ENCODE measurements at places on chromosomes 1 and 21.

GRCh38 chr1:12107718-12108117 lies 44.6 kb downstream of the TNFRSF8 start:
- DNase-seq: no peak

DNA sequence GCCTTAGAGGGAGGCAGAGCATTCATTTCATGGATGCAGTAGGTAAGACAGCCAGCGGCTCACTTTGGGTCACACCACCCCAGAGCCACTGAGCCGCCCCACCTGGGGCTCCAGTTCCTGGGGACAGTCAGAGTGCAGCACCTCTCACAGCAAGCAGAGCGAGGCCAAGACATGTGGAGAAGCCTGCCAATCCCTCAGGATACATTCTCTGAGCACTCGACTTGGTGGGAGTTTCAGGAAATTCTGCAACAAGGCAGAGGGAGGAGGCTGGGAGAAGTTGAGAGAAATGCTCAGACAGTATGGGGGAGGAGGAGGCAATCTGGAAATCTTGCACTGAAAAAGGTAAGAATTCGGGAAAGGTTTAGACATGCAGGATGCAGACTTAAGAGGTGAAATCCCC lies 60.8 kb upstream of the WLS start:
- no peak for DNase-seq

- no peak for DNase-seq
Observed at GRCh38 chr21:41653954-41654491, 112.8 kb downstream of the RIPK4 start.

- DNase-seq: no peak
Observed at GRCh38 chr1:212470059-212470458, 37.3 kb downstream of the NENF start.

- DNase-seq: no peak
Observed at GRCh38 chr21:42840411-42841155, 38.8 kb downstream of the WDR4 start.

- DNase-seq: no peak
Observed at GRCh38 chr1:34800214-34800613, 7.4 kb downstream of the GJA4 start.

DNA sequence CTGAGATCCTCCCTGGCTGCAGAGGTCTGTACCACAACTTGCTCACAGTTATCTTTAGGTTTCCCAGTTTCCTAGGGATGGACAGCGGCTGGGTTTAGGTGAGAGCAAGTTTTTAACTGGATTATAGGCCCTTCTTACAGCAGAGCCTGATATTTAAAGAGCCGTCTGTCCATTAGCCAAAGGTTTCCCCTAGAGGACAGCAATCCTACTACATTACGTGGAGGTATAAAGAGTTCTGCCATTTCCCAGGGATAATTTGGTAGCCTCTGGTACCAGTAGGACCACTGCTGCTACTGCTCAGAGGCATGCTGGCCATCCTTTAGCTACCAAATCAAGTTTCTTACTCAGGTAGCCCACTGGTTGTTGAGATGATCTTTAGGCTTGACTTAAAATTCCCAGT lies 21.9 kb upstream of the FCGR2A start:
- no peak for DNase-seq

DNA sequence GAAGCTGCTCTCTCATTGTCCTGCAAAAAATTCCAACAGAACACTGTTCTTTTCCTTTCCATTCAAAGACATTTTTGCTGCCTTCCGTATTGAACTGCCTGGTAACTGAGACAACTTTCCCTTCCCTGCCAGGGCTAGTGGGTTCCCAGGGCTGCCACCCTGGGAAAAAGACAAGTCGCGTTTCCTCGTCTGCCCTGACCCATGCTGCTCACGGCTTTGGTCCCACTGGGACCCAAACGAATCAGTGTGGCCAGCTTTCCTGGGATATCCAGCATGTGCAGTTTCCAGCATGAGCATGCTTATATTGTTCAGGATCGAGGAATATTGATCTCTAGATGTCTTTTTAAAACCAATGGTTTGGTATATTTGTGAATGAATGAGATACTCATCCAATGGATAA lies 18.2 kb downstream of the SOX13 start:
- no peak for DNase-seq

DNA sequence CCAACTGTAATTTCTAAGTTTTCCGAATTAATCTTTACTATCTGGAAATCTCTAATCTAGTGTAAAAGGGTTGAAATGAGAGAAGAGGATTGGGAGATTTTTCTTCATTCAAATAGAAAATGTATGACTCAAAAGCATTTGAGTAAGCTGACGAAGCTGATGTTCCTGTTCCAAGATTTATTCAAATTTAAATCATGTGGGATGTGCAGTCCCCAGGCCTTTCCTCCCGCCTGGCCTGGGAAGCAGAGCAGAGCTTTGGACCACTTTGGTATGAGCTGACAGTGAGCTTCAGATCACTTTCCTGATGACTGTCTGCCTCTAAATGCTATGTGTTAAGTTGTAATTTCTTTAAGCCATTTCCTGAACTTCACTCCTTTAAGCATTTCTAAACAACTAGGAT lies 192.0 kb downstream of the DHRS3 start:
- DNase-seq: no peak

DNA sequence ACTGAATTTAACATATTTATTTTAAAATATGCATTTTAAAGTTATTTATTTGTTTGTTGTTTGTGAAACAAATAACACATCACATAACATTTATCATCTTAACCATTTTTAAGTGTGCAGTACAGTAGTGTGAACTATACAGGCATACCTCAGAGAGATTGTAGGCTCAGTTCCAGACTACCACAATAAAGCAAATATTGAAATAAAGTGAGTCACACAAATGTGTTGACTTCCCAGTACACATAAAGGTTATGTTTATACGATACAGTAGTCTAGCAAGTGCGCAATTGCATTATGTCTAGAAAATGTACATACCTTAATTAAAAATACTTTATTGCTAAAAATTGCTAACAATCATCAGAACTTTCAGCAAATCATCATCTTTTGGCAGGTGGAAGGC lies 739.4 kb upstream of the ADGRL4 start:
- no peak for DNase-seq

DNA sequence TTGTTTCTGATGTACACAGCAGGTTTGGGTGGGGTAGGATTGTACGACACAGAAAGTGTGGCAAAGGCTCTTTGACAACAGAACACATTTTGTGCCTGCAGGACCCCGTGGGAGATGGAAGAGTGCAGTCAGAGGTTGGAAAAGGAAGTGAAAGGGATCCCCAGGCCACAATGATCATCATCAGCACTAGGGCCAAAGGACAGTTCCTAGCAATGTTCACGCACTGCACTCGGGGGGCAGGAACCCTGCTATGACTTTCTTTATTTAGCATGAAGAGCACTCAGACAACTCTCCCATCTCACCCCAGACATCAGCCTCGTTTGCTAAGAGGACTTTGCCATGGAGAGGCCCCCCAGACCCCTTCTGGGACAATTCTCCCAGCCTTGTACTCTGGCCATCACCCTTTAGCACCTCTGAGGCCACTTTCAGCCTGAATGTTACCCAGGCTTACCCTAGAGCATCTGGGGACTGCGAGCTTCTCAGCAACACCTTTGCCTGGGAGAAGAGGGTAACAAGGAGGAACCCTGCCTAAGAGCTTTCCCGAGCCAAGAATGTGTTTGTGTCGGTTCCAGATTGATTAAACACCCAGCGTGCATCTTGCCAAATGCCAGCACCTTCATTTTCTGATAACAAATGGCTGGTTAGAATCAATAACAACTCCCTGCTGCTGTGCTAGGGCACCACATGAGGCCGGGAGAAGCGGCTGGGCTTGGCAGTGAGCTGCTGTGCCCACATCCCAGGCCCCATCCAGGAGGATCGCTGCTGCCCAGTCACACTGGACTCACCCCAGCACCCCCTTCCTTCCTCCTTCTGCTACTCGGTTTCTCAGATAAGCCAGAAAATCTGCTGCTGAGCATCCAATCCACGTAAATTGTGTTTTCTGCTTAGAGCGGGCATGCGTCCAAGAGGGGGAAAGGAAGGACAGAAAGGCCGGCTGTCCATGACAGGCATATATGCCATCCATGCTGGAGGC lies 633.1 kb downstream of the AJAP1 start:
- no peak for DNase-seq

DNA sequence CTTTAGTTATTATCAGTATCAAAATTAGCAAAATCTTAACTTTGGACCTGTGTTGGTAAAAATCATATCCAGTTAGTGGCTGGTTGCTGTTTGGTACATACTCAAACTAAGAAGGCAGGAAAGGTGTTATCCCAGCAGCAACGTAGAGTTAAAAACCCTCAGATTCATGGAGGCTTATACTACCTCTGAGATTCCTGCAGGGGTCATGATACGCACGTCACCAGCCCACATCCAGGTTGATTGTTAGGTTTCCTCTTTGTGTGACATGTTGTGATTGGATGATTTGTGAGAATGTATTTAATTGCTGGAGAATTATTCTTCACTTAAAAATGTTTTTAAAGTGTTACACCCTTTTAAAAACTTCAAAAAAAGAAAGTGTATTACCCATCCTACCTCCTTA lies 423.3 kb upstream of the ADGRL2 start:
- DNase-seq: no peak

- DNase-seq: no peak
Observed at GRCh38 chr1:181919542-181919941, 142.0 kb downstream of the ZNF648 start.

- DNase-seq: no peak
Observed at GRCh38 chr1:159748370-159748769, 32.4 kb upstream of the DUSP23 start.

DNA sequence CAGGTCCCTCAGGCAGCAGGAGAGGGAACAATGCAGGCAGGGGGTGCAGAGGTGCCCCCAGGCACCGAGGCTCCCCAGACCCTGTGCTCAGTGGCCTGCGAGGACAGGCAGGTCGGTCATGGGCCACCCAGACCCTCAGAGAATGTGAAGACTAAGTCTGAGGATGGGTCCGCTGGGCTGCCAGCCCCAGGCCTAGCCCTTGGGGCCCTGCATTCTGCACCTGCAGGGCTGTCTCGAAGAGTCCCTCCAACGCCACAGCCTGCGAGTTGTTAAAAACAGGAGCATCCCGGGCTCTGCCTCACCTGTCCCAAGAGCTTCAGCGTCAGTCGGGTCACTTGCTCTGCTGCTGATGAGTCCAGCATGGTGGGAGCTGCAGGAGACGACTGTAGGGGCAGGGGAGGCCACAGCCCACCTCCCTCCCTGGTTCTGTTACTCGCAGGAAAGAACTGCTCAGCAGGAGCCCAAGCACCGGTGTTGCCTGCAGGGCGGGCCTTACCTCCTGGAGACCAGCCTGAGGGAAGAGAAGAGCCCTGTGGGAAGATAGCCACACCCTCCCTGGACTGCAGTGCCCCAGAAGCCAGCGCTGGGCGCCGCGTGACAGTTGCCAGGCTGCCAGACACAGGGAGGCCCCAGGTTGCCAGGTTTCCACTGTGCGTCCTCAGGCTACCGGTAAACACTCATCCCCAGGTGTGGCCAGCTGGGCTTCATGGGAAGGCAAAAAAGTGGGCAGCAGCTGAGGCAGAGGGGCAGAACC lies 5.8 kb downstream of the C21orf58 start:
- no peak for DNase-seq

GRCh38 chr1:106063510-106063909 lies 993.0 kb upstream of the PRMT6 start:
- no peak for DNase-seq

DNA sequence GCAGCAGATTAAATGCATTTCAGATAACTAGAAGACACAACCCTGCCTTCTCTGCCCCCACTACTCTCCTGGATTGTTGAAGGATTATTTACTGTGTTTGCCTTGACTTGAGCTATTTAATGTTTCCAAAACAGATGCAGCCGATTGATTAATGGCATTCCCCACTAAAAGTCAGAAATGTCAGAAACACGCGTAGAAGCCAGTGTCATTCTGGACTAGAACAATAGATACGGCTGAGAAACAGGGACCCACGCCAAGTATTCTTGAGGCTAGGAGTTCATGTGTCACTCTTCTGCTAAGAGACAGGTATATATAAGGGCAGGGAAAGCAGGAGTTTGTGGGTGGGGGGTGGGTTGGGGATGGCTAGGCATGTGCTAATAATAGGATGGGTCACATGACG lies 366.7 kb upstream of the PROX1 start:
- DNase-seq: no peak

DNA sequence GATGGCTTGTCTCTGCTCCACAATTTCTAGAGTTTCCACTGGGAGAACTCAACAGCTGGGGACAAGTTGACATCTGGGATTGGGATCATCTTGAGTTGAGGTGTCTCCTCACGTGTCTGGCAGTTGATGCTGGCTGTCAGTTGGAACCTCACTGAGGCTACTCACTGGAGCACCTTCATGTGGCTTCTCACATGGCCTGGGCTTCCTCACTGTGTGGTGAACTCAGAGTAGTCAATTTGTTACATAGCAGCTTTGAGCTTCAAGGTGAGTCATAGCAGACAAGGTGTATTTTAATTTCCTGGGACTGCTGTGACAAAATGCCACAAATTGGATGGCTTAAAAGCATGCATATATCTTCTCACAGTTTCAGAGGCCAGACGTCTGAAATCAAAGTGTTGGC lies 44.0 kb downstream of the NTNG1 start:
- no peak for DNase-seq

DNA sequence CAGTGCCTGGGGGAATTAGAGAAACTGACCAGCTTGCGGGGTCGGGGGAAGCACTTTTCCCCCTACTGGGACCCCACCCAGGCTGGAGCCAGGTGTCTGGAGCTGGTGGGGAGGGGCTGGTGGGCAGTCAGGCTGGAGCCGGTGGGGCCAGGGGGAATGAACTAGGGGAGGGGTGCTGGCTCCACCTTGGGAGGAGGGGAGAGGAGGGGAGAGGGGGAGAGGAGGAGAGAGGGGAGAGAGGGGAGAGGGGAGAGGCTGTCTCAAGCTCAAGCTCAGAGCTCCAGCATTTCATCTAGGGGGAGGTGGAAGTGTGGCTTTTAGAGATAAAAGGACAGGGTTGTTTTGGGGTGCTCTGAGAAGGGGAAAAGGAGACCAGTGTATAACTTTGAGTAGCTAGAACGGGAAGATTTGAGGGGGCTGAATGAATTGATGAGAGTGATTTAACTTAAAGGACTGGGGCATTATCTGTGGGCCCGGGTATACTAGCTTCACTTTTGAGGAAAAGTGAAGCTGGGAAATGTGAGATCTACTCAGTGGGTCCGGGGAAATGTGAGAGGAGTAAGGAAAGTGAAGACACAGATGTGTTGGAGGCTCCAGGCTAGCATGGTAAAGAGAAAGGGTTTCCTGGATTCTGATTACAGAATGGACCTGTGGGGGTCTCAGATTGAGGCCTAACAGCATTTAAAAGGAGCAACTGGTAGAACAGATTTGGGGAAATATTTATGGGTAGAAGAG lies 2.8 kb downstream of the EFNA1 start:
- DNase-seq: no peak

GRCh38 chr1:241579434-241579833 lies 47.3 kb downstream of the KMO start:
- no peak for DNase-seq

DNA sequence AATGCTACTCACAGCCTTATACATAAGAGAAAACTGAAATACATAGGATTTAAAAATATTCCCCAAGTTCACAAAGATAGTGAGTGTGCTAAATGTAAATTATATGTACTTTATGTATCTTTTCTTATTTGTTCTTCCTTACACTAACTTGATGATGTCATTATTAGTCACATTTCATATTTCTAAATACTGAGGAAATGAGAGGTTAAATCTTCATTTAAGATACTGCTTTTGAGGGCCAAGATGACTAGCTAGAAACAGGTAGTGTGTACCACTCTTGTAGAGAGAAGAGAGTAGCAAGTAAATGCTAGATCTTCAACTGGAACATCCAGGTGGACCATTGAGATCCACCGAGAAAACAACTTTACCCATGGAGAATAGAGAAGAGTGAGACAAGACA lies 29.8 kb downstream of the PYHIN1 start:
- no peak for DNase-seq

- no peak for DNase-seq
Observed at GRCh38 chr1:46820076-46820475, 21.2 kb downstream of the CYP4B1 start.

GRCh38 chr1:147539122-147539575 lies 2.2 kb upstream of the BCL9 start:
- DNase-seq: no peak
